PC-9 (cell line): ENCODE measurements at places on chromosomes 7 and 10.
A peak's percentile ranks its signal among the peaks of the same experiment; 100 is the strongest.

- peak; percentile 34 for DNase-seq
These were observed 759 bp downstream of the DNAJB12 start for GRCh38 chr10:72353965-72354355.

DNA sequence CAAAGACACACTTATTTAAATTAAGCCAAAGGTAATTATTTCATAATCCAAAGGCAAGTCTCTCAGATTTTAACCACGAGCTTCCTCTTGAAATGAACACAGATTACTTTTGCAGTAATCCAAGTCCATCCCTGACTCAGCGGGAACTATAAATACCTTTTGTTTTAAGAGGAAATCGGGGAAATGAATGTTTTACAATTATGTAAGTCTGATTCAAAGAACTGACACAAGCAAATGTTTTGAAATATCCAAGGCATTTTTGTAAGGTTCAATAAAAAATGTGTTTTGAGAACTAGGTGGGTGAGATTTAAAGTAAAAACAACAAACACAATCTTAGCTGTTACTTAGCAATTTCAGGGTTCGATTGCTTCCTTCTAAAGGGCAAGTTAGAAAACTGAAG, 179.8 kb upstream of the ASAH2 start:
- peak; percentile 85 for DNase-seq

GRCh38 chr7:69801729-69802682, 203.7 kb downstream of the AUTS2 start:
- DNase-seq: no peak

DNA sequence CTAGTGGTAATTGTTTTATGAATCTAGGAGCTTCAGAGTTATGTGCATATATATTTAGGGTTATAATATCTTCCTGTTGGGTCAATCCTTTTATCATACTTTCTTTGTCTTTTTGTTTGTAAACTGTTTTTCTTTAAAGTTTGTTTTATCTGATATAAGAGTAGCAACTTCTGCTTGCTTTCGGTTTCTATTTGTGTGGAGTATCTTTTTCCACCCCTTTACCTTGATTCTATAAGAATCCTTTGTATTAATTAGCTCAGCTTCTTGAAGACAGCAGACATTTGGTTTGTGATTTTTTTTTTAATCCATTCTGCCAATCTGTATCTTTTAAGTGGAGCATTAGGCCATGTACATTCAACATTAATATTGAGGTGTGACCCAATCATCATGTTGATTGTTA, 9.3 kb downstream of the CASP7 start:
- DNase-seq: no peak

DNA sequence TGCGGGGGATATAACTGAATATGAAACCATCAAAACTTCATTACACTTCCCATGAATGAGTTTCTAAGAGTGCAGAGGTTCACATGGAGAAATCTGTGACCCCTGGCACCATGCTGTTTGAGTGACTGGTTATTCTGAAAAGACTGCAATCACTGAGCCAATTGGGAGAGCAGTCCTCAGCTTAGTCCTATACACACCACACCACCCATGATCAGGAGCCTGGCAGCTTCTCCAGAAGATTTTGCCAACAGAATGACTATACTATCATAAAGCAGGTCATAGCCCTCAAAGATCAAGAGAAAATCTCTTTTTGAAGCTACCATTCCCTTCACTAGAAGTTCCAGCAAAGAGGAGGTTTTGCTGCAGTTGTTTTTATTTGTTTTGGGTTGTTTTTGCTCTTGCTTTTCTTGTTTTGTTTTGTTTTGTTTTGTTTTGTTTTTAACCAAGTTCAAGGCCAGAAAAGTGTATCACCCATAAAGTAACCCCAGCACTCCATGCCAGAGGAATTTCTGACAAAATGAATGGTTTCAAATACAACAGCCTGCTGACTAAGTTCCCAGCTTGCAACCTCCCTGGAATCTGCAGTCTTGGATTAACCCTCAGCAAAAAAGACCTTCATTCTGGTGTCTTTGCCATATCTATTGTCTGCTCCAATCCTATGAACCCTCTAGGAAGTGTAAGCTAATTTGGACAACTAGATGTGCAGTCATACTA, 19.7 kb upstream of the HGF start:
- DNase-seq: no peak

DNA sequence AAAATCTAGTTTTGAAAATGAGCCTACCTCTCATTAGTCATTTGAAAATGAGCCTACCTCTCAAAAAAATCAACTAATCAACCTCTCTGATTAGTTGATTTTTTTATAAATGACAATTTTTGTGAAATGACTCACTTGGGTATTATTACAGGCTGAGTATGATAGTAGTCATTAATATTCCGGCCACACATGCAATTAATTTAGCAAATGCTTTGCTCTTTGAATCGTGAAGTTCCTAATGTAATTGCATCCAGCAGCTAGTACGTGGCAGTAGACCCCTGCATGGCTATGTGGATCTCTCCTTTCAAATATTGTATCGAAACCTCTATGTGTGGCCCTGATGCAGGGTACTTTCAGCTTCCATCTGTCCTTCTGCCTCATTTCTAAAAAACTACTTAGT, 245.9 kb upstream of the PHYHIPL start:
- DNase-seq: no peak

- DNase-seq: peak; percentile 62
These were observed 33.5 kb downstream of the HTRA1 start for GRCh38 chr10:122494833-122495232.

DNA sequence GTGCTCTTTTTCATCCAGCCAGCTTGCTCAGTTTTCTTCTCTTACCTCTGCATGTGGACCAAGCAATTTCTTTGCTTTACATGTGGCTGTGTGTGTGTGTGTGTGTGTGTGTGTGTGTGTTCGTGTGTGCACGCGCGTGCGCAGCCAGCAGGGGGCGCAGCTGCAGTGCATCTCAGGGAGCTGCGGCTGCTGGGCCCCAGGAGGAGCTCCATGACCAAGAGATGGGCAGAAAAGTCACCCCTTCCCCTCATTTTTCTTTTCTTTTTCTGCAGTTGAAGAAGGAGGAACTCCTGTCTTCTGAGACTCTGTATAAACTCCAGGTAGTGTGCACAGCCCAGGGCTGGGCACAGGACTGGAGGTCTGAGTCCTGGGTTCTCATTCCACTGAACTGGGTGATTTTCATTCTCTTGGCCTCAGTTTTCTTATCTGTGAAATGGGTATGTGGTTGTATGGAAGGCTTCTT, 41.8 kb downstream of the BLNK start:
- DNase-seq: peak; percentile 37

GRCh38 chr7:122676466-122676865, 22.5 kb downstream of the RNF133 start:
- DNase-seq: no peak

DNA sequence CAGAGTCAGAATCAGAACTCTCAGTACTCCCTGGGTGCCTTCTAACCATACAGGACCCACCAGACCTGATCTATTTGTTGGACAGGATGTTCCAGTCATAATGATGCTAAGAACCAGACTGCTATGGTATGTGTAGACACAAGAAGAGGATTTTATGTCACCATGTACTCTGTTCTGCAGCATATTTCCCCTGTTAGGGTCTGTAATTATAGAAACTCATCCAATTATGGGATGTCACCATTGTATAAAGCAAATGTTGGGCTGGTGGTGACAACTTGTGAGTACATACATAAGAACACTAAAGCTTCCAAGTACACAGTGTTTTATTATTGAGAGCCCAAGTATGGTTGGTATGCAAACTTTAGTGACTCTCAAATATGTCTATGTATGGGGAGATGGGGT, 67.1 kb upstream of the AGBL3 start:
- DNase-seq: no peak

GRCh38 chr7:44515590-44516268, 25.3 kb upstream of the NUDCD3 start:
- no peak for DNase-seq

- DNase-seq: no peak
These were observed 68.5 kb upstream of the FAM133B start for GRCh38 chr7:92658671-92659070.

DNA sequence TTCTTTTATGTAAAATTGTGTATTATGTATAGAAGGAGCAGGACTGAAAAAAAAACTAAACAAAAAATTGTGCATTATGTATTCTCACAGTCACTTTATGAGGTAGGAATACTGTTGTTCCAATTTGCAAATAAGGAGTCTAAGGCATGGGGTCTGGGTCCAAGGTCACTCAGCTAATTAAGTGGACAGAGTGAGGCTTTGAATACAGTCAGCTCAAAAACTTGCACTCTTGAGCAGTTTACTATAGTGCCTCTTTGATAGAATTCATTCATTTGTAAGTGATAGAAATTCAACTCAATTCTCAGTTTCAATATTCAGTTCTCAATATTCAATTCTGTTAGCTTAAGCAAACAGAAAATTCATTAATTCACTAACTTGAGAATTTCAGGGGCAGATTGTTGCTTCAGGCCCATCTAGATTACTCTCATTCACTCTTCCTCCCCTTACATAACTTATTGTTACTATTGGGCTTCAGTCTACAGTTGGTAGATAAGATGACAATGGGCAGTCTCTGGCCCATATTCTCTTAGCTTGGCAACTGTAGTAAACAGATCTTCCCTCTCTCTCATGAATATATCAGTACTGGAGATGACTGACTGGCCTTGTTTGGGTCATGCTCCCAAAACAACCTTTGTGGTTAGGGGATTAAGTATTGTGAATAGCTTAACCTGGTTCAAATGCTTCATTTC, 86.6 kb downstream of the BTAF1 start:
- no peak for DNase-seq

DNA sequence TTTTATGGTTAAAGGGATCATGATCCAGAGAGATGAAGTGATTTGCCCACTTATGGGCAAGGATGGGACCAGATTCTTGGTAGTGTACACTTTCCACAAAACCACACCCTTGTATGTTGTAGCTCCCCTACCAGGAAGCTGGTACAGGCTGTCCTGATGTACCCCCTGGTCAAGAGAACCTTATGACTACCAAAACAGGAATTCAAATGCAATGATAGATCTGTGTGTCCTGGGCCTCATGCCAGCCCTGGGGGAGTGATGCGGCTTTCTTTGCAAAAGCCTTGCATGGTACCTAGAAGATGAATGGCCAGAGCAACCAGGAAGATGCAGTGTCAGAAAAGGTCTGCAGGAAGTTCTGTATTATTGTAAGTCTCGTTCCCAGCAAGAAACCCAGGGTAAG, 94.9 kb upstream of the AGK start:
- DNase-seq: no peak

- DNase-seq: peak; percentile 16
These were observed 357.1 kb upstream of the AOAH start for GRCh38 chr7:37081436-37081835.

DNA sequence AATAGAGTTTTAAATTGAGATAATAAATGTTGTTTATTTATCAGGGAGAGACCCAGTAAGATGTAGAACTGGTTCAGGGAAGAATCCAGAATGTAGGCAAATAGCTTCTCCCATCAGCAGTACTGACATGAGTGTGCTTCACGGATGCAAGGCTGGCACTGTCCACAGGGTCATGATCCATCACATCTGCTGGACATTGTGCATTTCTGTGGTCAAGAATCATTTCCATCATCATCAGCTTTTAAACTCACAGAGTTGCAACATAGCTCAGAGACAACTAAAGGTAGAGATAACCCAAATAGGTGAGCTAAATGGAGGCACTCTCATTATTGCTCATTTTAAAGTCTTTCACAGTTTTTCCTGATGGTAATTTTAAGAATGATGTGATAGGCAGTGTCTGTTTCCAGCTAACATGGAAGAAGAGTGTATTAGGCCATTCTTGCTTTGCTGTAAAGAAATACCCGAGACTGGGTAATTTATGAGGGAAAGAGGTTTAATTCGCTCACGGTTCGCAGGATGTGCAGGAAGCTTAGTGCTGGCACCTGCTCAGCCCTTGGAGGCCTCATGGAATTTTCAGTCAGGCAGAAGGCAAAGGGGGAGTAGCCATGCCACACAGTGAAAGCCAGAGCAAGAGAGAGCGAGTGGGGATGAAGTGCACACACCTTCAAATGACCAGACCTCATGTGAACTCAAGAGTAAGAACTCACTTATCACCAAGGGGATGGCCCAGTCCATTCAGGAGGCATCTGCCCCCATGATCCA, 80.8 kb downstream of the INPP5A start:
- no peak for DNase-seq

- DNase-seq: peak; percentile 68
These were observed at the start of gene XPNPEP1 for GRCh38 chr10:109922976-109923921. Gene XPNPEP1, minus strand, starts transcription at chr10:109923511. Its CDS starts 78 bp downstream, at chr10:109923433.

GRCh38 chr10:117483056-117483590, 59.4 kb upstream of the EMX2 start:
- no peak for DNase-seq

DNA sequence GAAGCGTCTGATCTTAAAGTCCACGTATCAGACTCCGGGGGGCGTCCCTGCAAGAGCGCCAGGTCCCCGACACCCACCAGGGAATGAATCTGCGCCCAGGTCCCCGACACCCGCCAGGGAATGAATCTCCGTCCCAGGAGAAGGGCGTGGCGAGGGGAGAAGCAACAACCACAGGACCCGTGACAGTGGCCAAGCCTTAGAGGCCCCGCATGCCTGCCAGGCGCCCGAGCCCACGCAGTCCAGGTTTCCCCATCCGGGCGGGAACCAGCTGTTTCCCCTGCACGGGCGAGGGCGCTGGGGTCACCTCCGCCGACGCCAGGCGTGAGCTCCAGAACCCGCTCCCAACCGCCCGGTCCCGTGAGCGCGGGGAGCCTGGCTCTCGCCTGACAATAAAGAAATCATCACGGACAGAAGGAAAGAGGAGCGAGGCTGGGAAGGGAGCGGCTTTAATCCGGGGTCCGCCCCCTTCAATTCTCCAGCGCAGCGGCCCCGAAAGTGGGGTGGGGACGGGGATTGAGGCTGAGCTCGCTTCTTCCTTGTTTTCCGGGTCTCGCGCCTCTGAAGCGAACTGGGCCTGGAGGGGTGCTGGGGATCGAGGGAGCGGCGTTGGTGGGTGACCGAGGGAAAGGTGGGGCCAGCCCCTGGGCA, 29.0 kb upstream of the BMS1 start:
- DNase-seq: no peak

GRCh38 chr7:54933643-54934042, 85.2 kb upstream of the EGFR start:
- DNase-seq: no peak

GRCh38 chr10:52232561-52233350, 81.3 kb upstream of the DKK1 start:
- DNase-seq: no peak

GRCh38 chr10:16853201-16853600, 36.0 kb upstream of the RSU1 start:
- DNase-seq: no peak
